ENCODE measurements at places on chromosomes 7 and 10. TPM values are rescaled to one million over a fixed set of nuclear protein-coding genes. Genes with fewer than 3 reads are reported as not detected.

Gene MOSPD3
- total RNA-seq: 11.8 TPM

DNA sequence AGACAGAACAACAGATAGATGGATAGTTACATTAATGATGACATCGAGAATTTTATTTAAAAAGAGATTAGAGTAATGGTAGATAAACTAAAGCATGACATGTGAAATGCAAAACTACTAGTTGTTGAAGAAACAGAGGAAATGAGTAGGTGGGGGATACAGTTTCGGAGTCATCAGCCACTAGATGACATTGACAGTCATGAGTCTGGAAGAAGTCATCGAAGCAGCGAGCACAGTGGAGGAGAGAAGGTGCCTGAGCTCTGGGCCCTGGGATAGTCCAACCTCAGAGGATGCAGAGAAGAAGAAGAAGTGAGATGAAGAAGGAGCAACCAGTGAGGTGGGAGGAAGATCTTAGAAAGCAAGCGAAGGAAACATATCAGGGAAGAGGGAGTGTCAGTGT lies 20.2 kb upstream of the SEC61A2 start:
- H3K4me3 ChIP-seq: no peak overlapping the region
- no peak overlapping the region for H3K27ac ChIP-seq
- H3K4me1 ChIP-seq: no peaks in the 10 kb centered on the region
- H3K36me3 ChIP-seq: no peaks in the 10 kb centered on the region
- H3K27me3 ChIP-seq: no peaks in the 10 kb centered on the region

DNA sequence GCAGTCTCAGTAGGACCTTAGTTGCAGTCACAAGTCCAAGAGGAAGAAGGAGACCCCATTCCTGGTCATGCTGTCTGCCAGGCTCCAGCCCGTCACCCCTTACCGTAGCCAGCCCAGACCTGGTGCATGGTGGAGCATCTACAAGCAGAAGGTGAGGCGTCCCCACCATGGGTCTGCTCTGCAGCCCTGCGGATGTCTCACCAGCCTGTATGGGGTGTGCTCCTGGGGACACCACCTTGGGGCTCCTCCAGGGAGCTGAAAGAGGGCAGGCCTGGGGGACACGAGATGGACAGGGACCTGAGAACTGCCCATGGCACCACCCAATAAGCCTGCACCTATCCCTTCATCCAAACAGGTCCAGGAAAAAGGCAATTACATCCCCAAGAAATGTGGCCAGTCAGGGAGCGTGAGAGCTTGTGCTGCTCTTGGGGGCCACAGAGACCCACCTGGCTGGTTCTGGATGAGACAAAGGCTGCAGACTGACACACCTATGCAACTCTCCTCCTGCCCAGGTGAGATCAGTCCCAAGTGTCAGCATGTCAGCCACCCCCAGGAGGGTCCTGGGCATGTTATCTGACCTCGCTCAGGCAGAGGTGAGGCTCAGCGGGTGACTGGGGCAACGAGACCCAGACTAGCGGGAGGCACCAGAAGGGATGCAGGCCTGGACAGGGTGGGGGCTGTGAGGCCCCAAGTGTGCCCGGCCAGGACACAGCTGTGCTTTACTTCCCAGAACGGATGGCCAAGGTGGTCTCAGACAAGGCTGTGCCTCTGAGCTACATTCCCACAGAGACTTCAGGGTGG lies 84.5 kb upstream of the RET start:
- no peaks in the 10 kb centered on the region for H3K4me1 ChIP-seq
- H3K4me3 ChIP-seq: no peak overlapping the region
- H3K36me3 ChIP-seq: no peaks in the 10 kb centered on the region
- DNase-seq: no peak
- H3K27ac ChIP-seq: no peak overlapping the region

DNA sequence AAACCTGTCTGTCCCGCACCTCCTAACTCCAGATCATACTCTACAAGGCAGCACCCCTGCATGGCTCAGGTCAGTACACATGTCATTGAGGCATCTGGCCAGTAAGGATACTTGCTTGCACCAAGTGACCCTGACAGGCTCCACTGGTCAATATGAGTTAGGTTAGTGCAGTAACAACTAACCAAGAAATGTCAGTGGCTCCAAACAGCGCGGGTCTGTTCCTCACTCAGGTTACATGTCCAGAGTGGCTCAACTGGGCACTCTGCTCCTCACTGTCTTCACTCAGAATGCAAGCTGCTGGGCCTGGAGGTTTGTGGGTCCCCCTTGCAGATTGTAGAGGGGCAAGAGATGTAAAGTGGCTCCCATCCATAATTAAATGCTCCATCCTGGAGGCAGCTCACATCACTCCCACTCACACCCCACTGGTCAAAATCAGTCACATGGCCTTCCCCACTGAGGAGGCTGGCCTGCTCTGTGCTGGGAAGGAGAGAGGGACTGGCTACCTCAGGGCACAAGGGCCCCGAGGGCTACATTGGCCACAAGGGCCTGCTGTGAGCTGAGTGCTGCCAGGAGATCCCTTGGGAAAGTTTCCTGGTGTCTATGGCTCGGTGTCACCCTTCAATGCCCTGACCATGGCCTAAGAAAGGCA lies 109.1 kb upstream of the GDF10 start:
- no peaks in the 10 kb centered on the region for H3K36me3 ChIP-seq
- no peak overlapping the region for H3K27ac ChIP-seq

GRCh38 chr7:69862413-69863064 lies 264.3 kb downstream of the AUTS2 start:
- no peaks in the 10 kb centered on the region for H3K27me3 ChIP-seq
- DNase-seq: no peak
- no peak overlapping the region for H3K27ac ChIP-seq

- H3K36me3 ChIP-seq: no peaks in the 10 kb centered on the region
- no peak overlapping the region for H3K27ac ChIP-seq
- no peaks in the 10 kb centered on the region for H3K27me3 ChIP-seq
- H3K4me3 ChIP-seq: no peak overlapping the region
- H3K4me1 ChIP-seq: no peaks in the 10 kb centered on the region
- no peak for DNase-seq
These were observed 10.8 kb downstream of the LMOD2 start for GRCh38 chr7:123666492-123666891.
